ENCODE measurements at places on chromosomes 16 and 17.

- DNase-seq, result no peak
Measured at GRCh38 chr17:32684087-32684958, 192.6 kb downstream of the MYO1D start.

- DNase-seq, result no peak
Measured at GRCh38 chr16:59249011-59249410, 514.9 kb upstream of the GOT2 start.

DNA sequence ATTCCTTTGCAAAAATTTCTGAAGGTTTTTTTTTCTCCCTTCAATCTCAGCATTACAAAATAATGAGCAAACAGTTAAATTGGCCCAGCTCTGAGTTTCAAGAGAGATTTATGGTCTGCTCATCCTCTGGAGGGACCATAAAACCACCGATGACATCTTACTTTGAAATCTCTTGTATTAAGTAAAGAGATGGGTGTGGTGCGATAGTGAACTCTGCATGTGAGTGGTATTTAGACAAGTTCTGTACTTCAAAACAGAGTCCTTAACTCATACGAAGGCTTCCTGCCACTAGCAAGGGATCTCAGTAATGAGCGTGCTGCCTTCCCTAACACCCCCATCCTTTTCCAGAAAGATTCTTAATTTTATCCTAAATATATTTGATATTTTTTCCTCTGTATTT lies 2.1 kb downstream of the FAM20A start:
- DNase-seq, result no peak

DNA sequence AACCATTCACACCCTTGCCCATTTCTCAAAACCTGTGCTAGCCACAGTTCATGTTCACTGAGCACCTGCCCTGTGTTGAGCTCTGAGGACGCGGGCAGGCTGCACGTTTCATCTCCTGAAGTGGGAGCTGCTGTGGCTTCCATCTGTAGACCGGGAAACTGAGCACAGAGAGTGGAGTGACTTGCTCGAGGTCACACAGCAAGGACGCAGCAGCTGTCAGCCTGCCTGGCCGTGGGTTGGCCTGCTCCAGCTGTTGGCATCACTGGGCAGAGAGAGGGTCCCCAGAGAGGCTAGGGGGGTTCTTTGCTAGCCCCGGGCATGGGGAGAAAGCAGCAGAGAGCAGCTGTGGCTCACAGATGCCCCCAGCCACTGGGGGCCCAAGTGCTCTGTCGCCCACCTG lies 28.8 kb downstream of the ZFPM1 start:
- DNase-seq, result no peak

DNA sequence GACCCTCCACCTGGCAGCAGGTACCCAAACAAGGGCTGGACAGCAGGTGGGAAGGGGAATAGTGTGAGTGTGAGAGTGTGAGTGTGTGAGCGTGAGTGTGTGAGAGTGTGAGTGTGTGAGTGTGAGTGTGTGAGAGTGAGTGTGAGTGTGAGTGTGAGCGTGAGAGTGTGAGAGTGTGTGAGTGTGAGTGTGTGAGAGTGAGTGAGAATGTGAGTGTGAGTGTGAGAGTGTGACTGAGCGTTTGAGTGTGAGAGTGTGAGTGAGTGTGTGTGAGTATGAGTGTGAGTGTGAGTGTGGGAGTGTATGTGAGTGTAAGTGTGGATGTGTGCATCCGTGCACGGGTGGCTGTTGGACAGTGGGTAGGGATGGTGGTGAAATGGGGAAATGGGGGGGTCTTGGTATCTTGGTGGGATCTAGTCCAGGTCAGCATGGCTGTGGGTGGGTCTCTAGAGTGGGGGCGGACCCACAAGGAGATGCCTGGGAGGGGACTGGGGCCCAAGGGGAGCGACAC lies 408 bp downstream of the ADGRG1 start:
- no peak for DNase-seq

GRCh38 chr16:53341792-53342191 lies 92.5 kb upstream of the RBL2 start:
- no peak for DNase-seq

DNA sequence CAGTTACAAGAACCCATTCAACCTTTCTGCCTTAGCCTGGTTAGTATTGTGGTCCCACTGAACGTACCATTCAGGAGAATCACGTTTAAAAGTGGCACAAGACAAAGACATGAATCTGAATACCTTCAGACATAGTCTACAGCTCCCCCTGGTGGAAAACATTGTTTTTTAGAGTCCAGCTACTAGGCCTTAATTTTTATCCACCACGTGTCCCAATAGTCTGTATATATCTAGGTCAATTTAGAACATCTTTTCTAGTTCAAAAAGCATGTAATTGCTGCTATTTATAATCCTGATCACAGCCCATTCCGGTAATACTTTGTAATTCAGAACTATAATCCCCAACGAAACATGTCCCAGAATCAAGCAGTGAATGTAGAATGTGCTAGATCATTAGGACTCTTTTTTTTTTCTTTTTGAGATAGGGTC lies 13.7 kb upstream of the GUCY2D start:
- peak; percentile 79 for DNase-seq

DNA sequence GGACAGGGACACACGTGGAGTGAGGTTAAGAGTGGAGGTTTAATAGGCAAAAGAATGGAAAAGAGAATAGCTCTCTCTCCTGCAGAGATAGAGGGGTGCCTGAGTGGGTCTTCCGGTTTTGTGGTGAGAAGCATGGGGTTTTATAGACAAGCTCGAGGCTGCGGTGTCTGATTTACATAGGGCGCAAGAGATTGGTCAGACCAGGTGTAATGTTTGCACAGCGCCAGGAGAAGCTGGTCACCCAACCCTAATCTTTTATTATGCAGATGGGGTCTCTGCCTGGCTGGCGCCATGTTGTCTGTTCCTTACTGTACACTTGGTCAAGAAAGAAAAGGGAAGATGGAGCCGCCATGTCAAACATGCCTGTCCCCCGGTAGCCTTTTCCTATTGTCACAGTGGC lies 44.5 kb upstream of the MLYCD start:
- no peak for DNase-seq

GRCh38 chr17:61343576-61343975 lies 56.1 kb upstream of the TBX2 start:
- no peak for DNase-seq

DNA sequence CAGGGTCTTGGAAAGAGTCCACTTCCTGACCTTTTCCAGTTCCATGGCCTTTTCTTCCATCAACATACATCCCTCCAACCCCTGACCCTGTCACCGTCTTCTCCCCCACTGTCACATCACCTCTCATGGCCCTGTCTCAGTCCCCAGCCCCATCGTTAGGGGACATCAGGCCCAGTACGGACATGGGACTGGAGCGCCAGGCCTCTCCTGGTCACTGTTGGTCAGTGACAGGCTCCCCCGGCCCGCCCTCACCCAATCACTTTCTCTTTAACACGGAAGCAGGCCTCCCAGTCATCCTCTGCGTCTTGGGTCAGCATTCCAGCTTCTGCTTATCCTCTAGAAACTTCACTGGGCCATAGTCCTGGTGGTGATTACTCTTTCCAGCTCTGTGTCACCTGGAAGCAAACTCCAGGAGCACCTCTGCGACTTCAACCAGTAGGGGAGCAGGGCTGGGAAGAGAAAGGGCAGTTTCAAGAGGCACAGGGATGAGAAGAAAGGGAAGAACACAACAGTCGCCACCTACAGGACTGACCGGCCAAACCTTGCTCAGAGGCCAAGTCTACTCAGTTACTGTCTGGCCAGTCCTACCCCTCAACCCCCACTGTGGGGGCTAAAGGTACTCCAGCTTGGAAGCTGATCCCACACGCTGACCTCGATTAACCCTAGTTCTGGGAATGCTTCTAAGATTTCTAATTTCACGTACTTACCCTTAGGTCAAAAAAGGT lies 15.9 kb upstream of the ICAM2 start:
- DNase-seq, result no peak

Measured in GM13976 (cell line).